ENCODE measurements at places on chromosomes 7 and 10. TPM values are rescaled to one million over a fixed set of nuclear protein-coding genes. Genes with fewer than 3 reads are reported as not detected.

- DNase-seq = no peak
These were observed 92.1 kb downstream of the GRB10 start for GRCh38 chr7:50690541-50691011.

DNA sequence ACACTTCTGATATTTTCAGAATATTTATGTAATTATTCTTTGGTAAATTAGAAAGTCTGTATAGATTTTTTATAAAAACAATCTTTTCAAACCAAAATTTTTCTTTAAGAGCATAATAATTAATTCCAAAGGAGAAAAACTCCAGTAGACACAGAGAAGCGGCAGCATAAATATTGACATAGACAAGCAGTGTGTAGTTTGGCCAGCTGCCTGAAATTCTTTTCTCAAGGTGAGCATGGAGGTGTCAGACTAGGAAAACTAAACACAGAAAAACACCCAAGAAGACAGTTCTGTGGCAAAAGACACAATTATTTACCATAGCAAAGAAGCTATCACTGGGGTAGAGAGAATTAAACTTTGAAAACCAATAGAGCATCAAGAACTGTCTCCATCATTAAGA lies 82.4 kb downstream of the KLF6 start:
- DNase-seq = no peak

GRCh38 chr7:150959739-150960734 lies 18.1 kb downstream of the KCNH2 start:
- no peak for DNase-seq

- DNase-seq = no peak
These were observed 101.4 kb downstream of the MICU1 start for GRCh38 chr10:72524489-72524888.

- no peak for DNase-seq
These were observed 7.5 kb downstream of the LMOD2 start for GRCh38 chr7:123663200-123663599.

DNA sequence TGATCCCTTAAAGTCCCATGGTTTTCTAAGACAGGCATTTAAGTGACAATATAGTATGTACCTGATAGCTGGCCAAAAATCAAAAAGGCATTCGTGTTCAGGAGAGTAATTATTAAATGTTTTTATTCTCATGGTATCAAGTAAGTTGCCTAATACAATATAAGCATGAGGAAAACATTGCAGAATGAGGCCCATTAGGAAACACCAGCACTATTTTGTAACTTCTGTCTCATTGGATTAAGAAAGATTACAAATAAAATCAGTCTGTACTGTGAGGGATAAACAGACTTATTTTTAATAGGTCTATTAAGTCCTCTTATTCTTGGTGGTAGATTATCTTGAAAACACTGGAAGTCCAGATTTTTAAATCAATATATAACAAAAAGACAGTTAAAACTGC lies 110.1 kb downstream of the SNX13 start:
- peak; percentile 24 for DNase-seq

GRCh38 chr7:87217983-87218653 lies 1.4 kb downstream of the TMEM243 start:
- no peak for DNase-seq

- DNase-seq = no peak
These were observed 111.4 kb upstream of the FGFR2 start for GRCh38 chr10:121709675-121710073.

DNA sequence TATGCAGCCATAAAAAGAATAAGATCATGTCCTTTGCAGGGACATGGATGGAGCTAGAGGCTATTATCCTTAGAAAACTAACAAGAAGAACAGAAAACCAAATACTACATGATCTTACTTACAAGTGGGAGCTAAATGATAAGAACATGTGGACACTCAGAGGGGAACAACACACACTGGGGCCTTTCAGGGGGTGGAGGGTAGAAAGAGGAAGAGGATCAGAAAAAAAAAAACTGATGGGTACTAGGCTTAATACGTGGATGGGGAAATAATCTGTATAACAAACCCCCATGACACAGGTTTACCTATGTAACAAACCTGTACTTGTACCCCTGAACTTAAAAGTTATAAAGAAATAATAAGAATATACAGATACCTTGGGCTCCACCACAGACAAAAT lies 514.2 kb downstream of the ARL4A start:
- no peak for DNase-seq

GRCh38 chr7:72504061-72504706 lies 92.0 kb upstream of the CALN1 start:
- peak; percentile 6 for DNase-seq

The SLC39A12 gene
- not detected for total RNA-seq

The C10orf105 gene
- not detected for total RNA-seq

The KIF20B gene
- 8.9 TPM for total RNA-seq

Measured in GM23248 (cell line).